ENCODE measurements at places on chromosomes 6 and 20.

GRCh38 chr6:107493158-107494057, 3.5 kb downstream of the SOBP start:
- DNase-seq: no peak

DNA sequence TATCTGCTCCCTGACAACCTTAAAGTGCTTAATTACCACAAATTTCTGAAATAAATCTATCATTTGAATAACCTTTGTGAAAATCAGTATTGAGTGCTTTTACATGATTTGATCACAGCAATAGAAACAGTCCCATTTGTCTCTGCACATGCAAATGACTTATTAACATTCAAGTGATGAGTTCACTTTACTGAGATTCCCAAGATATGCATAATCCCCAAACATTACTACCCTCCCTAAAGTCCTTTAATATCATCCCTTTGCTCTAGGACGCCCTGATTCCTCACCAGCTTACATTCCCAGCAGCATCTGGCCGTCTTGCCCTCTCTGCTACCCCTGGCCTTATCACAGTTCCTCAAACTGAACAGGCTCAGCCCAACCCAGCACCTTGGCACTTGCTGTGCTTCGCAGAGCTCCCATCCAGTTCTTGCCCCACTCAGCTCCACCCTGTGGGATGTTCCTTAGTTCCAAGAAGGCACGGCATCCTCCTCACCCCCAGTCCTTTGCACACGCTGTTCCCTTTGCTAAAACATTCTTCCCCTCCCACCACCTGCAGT, 347.5 kb downstream of the PREX1 start:
- no peak for DNase-seq

GRCh38 chr6:15653581-15653980, 9.2 kb downstream of the DTNBP1 start:
- DNase-seq: no peak

DNA sequence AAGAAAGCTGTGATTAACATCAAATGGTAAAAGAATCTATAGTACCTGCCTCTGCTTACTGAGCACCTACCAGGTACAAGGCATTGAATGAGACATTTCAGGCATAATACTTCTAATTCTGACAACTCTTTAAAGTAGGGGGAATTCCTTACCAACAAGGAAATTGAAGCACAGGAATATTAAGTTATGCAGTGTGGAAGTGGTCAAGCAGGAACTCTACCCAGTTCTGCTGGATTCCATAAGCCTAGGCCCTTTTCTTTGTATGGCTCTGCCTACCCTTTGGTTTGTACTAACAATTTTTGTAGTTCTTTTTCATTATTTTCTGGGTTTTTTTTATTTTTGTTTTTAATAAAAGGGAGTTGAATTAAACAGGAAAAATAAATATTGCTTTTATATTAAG, 114.5 kb downstream of the MAP3K5 start:
- no peak for DNase-seq

GRCh38 chr20:25272223-25273000, 24.5 kb downstream of the PYGB start:
- DNase-seq: no peak

DNA sequence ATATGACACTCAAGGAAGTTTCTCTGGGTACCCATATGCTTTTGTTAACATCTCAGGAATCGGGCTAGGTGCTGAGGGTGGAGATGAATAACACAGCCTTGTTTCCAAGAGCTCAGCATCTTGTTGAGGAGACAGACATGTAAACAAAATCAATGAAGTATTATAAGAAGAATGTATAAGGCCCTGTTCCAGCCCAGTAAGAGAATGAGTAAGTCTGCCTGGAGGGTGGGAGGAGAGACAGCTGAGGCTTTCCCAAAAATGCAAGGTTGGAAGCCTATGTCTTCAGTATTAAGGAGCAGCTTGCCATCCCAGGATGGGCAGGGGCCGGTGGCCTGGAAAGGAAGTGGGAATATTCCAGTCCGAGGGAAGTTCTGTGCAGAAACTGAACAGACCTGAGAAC, 615.3 kb upstream of the BTBD3 start:
- DNase-seq: peak; percentile 55

DNA sequence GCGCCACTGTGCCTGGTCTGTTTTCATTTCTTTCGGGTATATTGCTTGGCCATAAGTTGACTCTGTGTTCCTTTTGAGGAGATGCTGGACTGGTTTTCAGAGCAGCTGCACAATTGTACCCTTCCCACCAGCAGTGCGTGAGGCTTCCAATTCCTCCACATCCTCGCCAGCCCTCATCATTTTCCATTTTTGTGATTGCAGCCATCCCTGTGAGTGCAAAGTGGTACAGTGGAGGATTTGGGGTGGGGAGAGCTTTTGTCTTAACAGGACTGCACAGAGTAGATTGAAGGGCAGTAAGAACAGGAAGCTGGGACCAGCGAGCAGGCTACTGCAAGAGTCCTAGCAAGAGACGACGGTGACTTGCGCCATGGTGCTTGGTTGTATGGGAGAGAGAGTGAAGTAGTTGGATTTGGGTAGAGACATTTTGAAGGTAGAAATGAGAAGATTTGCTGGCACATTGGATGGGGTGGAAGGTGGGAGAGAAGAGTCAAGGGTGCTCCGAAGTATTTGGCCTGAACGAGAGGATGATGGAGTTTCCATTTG, 18.3 kb downstream of the BCAS4 start:
- DNase-seq: no peak

GRCh38 chr6:125498606-125499005, 196.8 kb upstream of the HDDC2 start:
- no peak for DNase-seq

GRCh38 chr20:36599912-36600345, 5.7 kb upstream of the RAB5IF start:
- DNase-seq: no peak

- no peak for DNase-seq
These were observed 33.7 kb upstream of the PAQR8 start for GRCh38 chr6:52328303-52328662.

DNA sequence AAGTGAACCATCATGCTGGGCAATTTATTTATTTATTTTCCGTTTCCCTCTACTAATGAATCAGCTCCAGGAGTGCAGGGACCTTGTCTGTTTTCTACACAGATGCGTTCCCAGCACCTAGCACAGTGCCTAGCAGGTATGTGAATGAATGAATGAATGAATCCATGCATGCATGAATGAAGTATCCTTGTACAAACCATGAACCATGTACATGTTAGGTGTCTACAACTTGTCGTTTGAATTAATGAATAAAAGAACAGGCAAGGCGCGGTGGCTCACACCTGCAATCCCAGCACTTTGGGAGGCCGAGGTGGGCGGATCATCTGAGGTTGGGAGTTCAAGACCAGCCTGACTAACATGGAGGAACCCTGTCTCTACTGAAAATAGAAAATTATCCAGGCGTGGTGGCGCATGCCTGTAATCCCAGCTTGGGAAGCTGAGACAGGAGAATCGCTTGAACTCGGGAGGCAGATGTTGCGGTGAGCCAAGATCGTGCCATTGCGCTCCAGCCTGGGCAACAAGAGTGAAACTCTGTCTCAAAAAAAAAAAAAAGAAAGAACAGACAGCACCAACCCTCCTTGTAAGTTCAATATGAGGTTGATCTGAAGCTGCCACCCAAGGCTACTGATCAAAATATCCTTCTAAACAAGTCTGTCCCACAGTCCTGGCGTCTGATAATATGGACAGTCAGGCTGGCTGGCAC, 27.3 kb upstream of the SLC9A8 start:
- no peak for DNase-seq

DNA sequence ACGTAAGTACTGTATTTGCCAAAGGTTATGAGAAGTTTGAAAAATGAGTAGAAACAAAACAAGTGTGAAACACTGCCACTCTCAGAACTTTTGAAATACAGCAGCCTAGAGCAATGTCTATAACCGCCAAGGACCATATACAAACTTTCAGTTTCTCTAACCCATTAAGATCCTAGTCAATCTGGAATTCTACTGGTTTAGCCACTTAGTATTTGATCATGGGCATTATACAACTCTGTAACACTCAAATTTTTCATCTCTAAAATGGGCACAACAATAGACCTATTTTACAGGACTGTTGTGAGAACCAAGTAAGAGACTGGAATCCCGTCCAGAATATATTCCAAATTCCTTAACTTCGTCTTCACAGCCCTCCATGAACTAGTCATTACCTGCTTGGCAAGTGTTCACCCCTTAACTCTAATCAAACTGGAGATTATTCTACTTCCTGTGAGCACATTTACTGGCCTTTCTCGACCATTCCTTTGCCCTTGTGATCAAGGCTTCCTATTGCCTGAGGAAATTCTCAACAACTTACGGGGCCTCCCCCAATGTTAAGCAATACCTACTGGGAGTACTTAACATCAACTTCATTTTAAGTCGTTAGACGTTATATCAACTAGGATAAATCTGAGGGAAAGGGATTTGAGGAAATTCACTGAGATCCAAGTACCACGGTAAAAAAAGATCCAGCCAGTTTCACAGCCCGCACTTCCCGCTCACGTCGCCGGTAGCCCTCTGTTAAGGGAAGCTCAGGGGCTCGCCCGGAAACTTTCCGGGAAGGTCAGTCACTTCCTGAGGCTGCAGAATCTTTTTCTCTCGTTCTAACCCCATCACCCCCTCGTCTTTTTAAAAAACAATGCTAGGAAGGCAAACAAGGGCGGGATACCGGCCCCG, 1.1 kb downstream of the EIF2S2 start:
- DNase-seq: peak; percentile 81

GRCh38 chr6:108875161-108875555, 26.9 kb downstream of the ARMC2 start:
- DNase-seq: no peak

- DNase-seq: no peak
These were observed 2.2 kb upstream of the FAM209A start for GRCh38 chr20:56522311-56522710.

- DNase-seq: no peak
These were observed 6.4 kb downstream of the SERAC1 start for GRCh38 chr6:158161566-158162254.

DNA sequence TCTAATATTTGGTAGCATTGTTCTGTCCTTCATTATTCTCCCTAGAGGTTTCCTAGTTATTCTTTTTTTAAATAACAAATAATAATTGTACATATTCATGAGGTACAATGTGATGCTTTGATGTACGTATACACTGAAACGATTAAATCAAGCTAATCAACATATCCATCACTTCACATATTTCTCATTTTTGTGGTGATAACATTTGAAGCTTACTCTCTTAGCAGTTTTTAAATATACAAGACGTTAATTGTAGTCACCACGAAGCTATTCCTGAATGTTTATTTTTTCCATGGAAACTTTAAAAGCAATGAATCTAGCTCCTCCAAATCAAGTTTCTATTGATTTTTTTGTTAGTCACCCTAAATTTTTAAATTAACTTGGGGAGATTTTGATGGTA, 116.5 kb upstream of the PRND start:
- no peak for DNase-seq

DNA sequence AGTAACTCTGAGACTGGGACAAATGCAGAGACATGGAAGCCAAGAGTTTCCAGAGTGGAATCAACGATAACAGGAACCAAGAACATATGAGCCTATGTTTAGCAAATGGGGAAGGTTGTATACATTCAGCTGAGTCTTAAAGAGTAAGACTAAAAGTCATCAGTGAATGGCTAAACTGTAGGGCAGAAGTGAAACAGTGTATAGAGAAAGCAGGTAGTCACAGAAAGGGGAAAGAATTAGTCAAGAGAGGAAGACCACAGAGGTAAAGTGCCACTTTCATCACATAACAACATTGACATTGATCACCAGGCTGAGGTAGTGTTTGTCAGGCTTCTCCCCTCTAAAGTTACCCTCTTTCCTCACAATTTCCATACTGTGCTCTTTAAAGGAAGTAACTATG, 306.5 kb upstream of the SPTLC3 start:
- DNase-seq: no peak

- peak; percentile 51 for DNase-seq
These were observed 38.7 kb upstream of the THEMIS start for GRCh38 chr6:127939442-127940066.

GRCh38 chr6:119299694-119300093, 49.9 kb downstream of the MAN1A1 start:
- DNase-seq: no peak

- DNase-seq: no peak
These were observed 2.0 kb downstream of the PI3 start for GRCh38 chr20:45176526-45177267.

DNA sequence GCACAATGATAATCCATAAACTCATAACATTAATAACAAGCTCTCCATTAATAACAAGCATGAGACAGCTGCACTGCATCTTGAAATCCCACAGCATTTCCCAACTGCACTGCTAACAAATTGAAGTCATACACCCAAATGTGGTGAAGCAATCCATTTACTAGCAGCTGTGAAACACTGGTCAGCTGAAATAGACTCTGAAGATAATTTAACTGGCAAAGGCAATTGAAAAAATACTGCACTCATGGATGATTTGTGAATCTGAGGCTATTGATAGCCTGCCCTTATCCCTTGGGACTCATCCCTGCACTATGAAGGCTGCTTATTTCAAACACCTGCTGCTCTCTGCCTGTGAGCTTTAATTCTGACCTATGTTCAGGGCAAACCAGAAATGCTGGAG, 49.1 kb upstream of the PLCB1 start:
- DNase-seq: peak; percentile 77

DNA sequence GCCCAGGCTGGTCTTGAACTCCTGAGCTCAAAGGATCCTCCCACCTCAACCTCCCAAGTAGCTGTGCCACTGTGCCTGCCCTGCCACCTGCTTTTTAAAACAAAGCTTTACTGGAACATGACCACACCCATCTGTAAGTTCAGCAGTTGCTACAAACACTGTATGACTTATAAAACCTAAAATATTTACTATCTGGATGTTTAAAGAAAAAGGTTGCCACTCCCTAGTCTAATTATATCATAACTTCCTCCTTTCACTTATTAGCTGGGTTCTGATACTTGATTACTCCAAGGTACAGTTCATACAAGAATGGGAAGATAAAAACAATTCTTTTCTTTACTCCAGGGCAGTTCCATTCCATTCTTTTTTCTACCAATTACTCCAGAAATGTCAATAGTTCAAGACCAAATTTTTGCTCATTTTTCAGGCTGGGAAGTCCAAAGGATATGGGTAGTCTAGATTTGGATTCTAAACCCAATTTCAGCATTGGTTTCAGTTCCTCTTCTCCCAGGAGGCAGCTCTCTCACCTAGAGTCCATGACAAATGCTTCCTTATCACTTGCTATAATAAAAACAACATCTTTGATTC, 63.1 kb downstream of the SEC63 start:
- DNase-seq: peak; percentile 1

DNA sequence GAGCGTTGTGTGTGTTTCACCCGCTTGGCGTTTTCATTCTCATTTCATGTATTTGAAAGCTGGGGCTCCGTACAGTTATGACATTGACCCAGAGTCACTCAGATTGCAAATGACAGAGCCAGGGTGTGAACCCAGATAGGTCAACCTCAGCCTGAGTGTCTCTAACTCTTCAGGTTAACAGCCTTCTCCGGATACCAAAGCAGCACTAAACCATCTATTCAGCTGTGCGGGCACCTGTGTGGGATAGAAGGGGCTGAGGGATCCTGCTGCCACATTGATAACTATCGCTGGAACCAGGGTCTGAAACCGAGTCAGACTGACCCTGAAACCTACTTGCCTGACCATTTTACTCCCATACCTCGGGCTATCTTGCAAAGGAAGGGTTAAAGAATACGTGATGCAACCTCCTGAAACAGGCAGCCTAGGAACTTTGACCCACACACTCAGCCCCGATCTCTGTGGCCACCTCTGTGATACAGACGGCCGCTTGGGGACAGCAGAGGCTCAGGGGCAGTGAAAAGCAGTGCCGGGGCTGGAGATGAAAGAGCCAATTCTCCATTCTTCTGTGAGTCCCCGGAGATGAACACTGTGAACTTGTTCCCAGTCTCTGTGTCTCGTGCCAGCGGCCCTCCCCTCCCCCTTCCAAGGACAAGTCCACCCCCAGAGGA, 233.5 kb upstream of the QKI start:
- DNase-seq: peak; percentile 54

Measured in AG10803 (cell line).